ENCODE measurements at places on chromosomes 7 and 10. TPM values are rescaled to one million over a fixed set of nuclear protein-coding genes. Genes with fewer than 3 reads are reported as not detected.
A peak's percentile ranks its signal among the peaks of the same experiment; 100 is the strongest.

Gene CYP3A5
- total RNA-seq, result not detected

DNA sequence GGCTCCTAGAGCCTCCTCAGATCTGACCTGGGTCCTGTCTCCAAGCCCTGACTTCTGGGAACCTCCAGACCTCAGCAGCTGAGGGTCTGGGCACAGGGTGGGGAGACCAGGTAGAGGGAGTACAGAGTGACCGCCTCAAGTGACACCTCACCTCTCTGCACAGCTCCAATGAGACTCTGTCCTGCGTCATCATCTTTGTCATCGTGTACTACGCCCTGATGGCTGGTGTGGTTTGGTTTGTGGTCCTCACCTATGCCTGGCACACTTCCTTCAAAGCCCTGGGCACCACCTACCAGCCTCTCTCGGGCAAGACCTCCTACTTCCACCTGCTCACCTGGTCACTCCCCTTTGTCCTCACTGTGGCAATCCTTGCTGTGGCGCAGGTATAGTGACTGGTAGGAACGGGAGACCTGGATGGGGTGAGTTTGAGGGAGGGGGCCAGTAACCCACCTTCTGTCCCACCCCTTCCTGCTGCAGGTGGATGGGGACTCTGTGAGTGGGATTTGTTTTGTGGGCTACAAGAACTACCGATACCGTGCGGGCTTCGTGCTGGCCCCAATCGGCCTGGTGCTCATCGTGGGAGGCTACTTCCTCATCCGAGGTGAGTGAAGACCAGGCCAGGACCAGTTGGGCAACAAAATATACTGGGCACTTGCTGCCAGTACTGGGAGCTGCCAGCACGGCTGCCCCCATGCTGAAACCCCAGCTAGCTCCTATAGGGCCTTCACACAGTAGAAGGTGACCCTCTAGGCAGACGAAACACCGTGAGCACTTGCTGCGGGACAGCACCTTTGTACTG is 17.8 kb downstream of the SMO start:
- H3K4me3 ChIP-seq, result no peak overlapping the region
- H3K27me3 ChIP-seq, result peaks cover 5% of the 10 kb centered on the region
- H3K36me3 ChIP-seq, result no peaks in the 10 kb centered on the region
- no peak for DNase-seq
- H3K27ac ChIP-seq, result no peak overlapping the region
- no peaks in the 10 kb centered on the region for H3K4me1 ChIP-seq

DNA sequence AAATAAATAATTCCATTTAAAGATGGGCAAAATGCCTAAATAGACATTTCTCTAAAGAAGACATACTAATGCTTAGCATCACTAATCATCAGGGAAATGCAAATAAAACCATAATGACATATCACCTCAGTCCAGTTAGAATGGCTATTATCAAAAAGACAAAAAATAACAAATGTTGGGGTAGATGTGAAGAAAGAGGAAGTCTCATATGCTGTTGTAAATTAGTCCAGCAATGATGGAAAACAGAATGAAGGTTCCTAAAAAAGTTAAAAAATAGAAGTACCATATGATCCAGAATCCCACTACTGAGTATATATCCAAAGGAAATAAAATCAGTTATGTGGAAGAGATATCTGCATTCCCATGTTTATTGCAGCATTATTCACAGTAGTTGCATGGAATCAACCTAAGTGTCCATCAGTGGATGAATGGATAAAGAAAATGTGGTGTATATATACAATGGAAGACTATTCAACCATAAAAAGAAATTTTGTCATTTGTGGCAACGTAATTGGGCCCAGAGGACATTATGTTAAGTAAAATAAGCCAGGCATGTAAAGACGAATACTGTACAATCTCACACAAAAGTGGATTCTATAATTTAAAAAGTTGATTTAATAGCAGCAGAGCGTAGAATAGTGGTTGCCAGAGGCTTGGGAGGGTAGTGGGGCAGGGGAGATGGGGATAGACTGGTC is 52.0 kb downstream of the TCAF1 start:
- no peaks in the 10 kb centered on the region for H3K36me3 ChIP-seq
- no peaks in the 10 kb centered on the region for H3K27me3 ChIP-seq
- no peaks in the 10 kb centered on the region for H3K4me1 ChIP-seq
- H3K27ac ChIP-seq, result no peak overlapping the region

Gene ADAP1
- total RNA-seq, result 61.1 TPM

Gene BHLHA15
- total RNA-seq, result not detected

- DNase-seq, result no peak
- no peak overlapping the region for H3K4me3 ChIP-seq
- peaks cover 3% of the 10 kb centered on the region for H3K4me1 ChIP-seq
- no peak overlapping the region for H3K27ac ChIP-seq
- no peaks in the 10 kb centered on the region for H3K36me3 ChIP-seq
- H3K27me3 ChIP-seq, result peaks cover 3% of the 10 kb centered on the region
Observed at GRCh38 chr10:131274883-131275282, 36.6 kb downstream of the TCERG1L start.

Gene HSPA12A
- 75.0 TPM for total RNA-seq

DNA sequence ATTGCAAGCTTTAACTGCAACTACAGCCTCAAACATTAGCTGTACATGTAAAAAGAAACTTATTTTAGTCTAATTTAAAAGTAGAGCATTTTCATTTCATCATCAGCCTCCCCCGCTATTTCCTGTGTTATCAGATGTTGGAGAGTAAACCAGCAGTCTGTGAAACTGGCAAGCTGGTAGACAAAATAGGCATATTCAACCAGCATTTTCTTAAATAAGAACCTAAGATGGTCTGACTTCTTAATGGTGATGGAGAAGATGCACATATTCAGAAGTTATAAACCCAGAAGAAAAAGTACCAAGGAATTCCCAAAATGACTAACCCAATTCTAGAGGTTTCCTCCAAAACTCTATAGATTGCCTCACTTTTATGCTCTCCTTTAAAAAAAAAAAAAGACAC is 24.9 kb downstream of the PIK3AP1 start:
- no peak overlapping the region for H3K27ac ChIP-seq
- DNase-seq, result no peak
- H3K27me3 ChIP-seq, result peaks cover 1% of the 10 kb centered on the region
- H3K4me1 ChIP-seq, result peaks cover 2% of the 10 kb centered on the region
- peaks cover 3% of the 10 kb centered on the region for H3K36me3 ChIP-seq
- H3K4me3 ChIP-seq, result no peak overlapping the region

Gene FAM24B
- 15.9 TPM for total RNA-seq

Gene PNLIP
- not detected for total RNA-seq

DNA sequence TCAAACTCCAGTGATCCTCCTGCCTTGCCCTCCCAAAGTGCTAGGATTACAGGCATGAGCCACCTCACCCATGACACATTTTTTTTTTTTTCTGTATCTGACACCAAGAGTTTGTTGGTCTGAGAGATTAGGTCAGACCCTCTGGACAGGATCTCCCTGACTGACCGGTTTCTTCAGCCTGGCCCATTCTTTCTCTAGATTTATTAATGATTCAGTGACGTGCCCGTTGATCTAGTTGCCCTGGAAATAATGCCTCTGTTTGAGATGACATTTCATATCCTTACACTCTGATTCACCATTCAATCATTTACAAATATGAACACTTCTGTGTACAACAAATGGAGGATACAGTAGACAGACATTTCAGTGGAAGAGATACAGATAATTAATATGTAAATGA is 1.4 kb upstream of the ZNF212 start:
- peaks cover 13% of the 10 kb centered on the region for H3K36me3 ChIP-seq
- peaks cover 4% of the 10 kb centered on the region for H3K4me1 ChIP-seq
- no peaks in the 10 kb centered on the region for H3K27me3 ChIP-seq
- H3K27ac ChIP-seq, result no peak overlapping the region
- peak overlapping the region; percentile 48 for H3K4me3 ChIP-seq

GRCh38 chr10:4013651-4014121 is 228.7 kb upstream of the KLF6 start:
- no peaks in the 10 kb centered on the region for H3K36me3 ChIP-seq
- H3K27ac ChIP-seq, result no peak overlapping the region
- no peak for DNase-seq
- H3K4me1 ChIP-seq, result no peaks in the 10 kb centered on the region
- no peaks in the 10 kb centered on the region for H3K27me3 ChIP-seq
- H3K4me3 ChIP-seq, result no peak overlapping the region

Gene SFMBT2
- 9.1 TPM for total RNA-seq

DNA sequence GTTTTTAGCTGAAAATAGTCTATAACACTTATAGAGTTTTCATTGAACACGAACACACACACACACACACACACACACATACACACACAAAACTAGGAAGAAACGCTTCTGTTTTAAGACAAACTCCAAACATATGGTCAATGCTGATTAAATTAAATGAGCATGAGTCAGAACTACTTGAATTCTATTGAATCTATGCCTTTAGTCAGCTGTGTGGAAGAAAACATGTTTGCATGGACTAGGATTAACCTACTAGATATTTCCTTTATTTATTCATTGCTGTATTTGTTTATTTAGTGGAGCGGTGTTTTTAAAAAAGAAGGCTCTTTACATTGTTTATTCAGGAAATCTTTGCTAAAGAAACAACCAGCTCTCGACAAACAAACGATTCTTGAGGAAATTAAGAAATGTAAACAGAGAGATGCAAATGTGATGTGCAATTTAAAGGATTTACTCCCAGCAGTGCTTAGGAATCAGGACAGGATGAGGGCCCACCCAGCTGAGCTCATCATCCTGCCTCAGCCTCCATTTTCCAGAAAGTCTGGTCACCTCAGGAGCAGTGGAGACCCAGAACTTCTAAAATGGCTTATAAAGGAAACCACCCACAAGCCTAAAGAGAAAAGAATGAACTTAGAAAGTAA is 83.2 kb downstream of the PDE1C start:
- H3K27me3 ChIP-seq, result no peaks in the 10 kb centered on the region
- H3K36me3 ChIP-seq, result peaks cover 5% of the 10 kb centered on the region
- H3K4me1 ChIP-seq, result no peaks in the 10 kb centered on the region
- DNase-seq, result no peak
- H3K4me3 ChIP-seq, result no peak overlapping the region
